WTC11 (cell line): ENCODE measurements at places on chromosomes 13 and 19. TPM values are rescaled to one million over a fixed set of nuclear protein-coding genes. Genes with fewer than 3 reads are reported as not detected.
A peak's percentile ranks its signal among the peaks of the same experiment; 100 is the strongest.

DNA sequence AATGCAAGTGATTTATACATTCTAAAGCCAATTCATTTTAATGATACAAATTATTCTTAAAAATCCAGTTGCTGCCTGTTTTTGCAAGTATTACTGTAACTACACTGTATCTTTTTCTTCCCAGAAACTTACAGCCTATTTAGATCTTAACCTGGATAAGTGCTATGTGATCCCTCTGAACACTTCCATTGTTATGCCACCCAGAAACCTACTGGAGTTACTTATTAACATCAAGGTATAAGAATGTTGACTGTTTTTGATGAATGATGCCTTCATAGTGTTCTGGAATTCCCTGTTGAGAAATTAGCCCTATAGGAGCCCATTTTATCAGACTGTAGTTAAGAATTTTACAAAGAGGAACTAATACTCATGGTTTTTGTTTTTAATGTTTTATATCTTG lies 25.0 kb downstream of the ITM2B start:
- peaks cover 69% of the 10 kb centered on the region for H3K36me3 ChIP-seq
- no peak for DNase-seq
- H3K4me3 ChIP-seq, result no peak overlapping the region
- H3K4me1 ChIP-seq, result no peaks in the 10 kb centered on the region; the same call in 1 of the 2 replicates

Gene PDE4C
- total RNA-seq, result 3.0 to 5.7 TPM (median 3.8 TPM) in 3 replicates

Gene DMKN
- total RNA-seq, result 284 to 302 TPM (median 285 TPM) in 3 replicates

DNA sequence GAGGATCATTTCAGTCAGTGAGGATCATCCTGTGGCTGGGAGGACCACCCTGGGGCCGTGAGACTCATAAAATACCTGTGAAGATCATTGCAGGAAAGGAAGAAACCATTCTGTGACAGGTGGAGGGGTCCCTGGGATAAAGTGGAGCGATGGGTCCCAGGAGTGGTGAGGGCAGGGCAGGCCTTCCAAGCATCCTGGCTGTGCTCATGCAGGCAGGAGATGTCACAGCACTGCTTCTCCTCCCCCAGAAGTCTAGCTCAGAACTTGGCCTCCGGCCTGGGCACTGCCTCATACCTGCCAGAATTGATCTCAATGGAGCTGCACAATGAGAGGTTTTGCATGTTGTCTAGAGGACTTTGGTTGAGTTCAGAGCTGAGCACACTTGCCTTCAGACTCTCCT lies 11.1 kb downstream of the KLK1 start:
- H3K4me3 ChIP-seq, result no peak overlapping the region
- H3K27me3 ChIP-seq, result peaks cover 79% of the 10 kb centered on the region
- H3K36me3 ChIP-seq, result no peaks in the 10 kb centered on the region; the same call in 1 of the 2 replicates
- no peak overlapping the region for H3K27ac ChIP-seq
- H3K4me1 ChIP-seq, result peaks cover 2% of the 10 kb centered on the region

Gene RYR1
- 19.8 to 24.2 TPM (median 21.1 TPM) in 3 replicates for total RNA-seq

Gene ZNF844
- 9.1 to 10.5 TPM (median 9.4 TPM) in 3 replicates for total RNA-seq

DNA sequence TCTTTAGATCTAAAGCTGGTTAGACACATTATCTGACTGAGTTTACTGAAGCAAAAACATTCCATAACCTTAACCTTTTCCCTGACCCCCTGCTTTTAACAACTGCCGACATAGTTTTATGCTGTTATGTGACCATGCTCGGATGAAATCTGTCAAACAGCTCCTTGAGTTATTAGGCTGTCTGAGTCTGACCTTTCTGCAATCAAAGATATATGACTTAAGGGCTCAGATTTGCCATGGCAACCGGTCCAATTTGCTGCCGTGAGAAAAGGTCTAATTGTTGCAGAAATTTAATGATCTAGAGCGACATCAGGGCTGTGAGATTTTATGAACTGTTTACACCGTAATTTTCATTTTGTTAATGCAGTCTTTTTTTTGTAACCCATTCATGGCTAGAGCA lies 61.8 kb downstream of the URI1 start:
- no peaks in the 10 kb centered on the region for H3K27me3 ChIP-seq
- H3K36me3 ChIP-seq, result peaks cover 11% of the 10 kb centered on the region
- no peak for DNase-seq
- H3K4me1 ChIP-seq, result peaks cover 23% of the 10 kb centered on the region
- H3K4me3 ChIP-seq, result no peak overlapping the region

- no peak for DNase-seq
- no peak overlapping the region for H3K27ac ChIP-seq
- no peak overlapping the region for H3K4me3 ChIP-seq
These were observed 7.1 kb downstream of the MISP start for GRCh38 chr19:757811-758668.

DNA sequence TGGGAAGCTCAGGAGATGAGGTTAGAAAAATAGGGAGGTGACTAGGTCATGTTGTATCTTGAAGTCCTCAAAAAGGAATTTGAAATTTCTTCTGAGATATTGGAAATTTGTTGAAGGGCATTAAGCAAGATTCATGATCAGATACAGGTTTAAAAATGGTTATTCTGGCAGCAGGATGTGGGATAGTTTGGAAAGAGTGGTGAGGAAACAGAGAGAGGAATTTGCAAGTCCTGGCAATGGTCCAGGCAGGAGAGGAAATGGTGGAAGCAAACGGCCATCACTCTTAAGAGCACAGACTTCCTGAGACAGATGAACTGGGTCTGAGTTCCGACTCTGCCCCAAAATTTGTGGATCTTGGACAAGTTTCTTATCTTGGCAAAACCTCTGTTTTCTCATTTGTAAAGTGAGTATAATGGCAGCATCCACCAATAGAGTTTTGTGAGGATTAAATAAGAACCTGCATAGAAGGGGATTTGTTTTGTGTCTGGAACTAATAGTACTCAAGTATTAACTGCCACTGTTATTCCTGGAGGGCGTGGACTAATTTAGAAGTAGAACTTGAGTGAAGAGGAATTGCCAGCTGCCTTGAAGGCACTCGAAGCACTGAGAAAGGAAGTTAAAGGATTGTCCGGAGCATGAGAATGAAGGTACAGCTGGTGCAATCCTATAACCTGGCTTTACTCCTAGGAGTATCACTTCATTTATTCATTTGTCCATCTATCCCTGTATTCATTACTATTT lies 99.6 kb downstream of the CCNA1 start:
- no peaks in the 10 kb centered on the region; the same call in 1 of the 2 replicates for H3K36me3 ChIP-seq
- H3K4me3 ChIP-seq, result no peak overlapping the region
- peaks cover 47% of the 10 kb centered on the region for H3K4me1 ChIP-seq
- H3K27me3 ChIP-seq, result no peaks in the 10 kb centered on the region
- no peak overlapping the region for H3K27ac ChIP-seq
- DNase-seq, result no peak

GRCh38 chr19:7831452-7831851 lies 1.4 kb downstream of the EVI5L start:
- no peak overlapping the region for H3K27ac ChIP-seq
- DNase-seq, result peak; percentile 65
- peaks cover 14% of the 10 kb centered on the region for H3K4me1 ChIP-seq
- H3K36me3 ChIP-seq, result no peaks in the 10 kb centered on the region
- H3K27me3 ChIP-seq, result peaks cover 43% of the 10 kb centered on the region

DNA sequence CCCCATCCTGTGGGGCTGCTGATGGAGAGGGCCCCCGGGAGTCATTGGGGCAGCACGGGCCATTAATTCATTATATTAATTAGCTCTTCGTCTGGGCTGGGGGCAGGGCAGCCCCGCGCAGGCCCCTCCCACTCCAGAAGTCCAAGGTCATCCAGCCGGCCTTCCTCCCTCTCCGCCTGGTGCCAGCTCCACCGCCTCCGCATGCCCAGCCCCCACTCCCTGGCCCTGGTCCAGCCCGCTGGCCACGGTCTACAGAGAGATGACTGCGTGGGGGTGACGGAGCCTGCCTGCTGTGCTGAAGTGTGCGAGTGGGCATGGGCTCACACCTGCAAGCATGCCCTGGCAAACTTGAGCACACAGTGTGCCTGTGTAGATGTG lies 8.8 kb downstream of the IGLON5 start:
- H3K4me3 ChIP-seq, result no peak overlapping the region
- H3K27me3 ChIP-seq, result peaks cover 10% of the 10 kb centered on the region
- no peak overlapping the region for H3K27ac ChIP-seq
- DNase-seq, result no peak

Gene KLC3
- 5.2 to 6.5 TPM (median 5.3 TPM) in 3 replicates for total RNA-seq

Gene LILRB4
- not detected in 3 replicates for total RNA-seq

Gene ZNF577
- total RNA-seq, result 41.0 to 45.2 TPM (median 41.5 TPM) in 3 replicates

Gene PSG1
- not detected in 3 replicates for total RNA-seq

Gene SPTBN4
- 2.8 to 5.7 TPM (median 3.9 TPM) in 3 replicates for total RNA-seq

Gene C19orf73
- 3.1 to 3.4 TPM (median 3.2 TPM) in 3 replicates for total RNA-seq

- no peak for DNase-seq
- no peak overlapping the region for H3K27ac ChIP-seq
- H3K4me1 ChIP-seq, result peaks cover 18% of the 10 kb centered on the region
- peaks cover 29% of the 10 kb centered on the region for H3K27me3 ChIP-seq
- H3K36me3 ChIP-seq, result peaks cover 3% of the 10 kb centered on the region; the same call in 1 of the 2 replicates
These were observed 22.7 kb downstream of the HPN start for GRCh38 chr19:35063940-35064818.
